ENCODE measurements at places on chromosomes 3 and 15. TPM values are rescaled to one million over a fixed set of nuclear protein-coding genes. Genes with fewer than 3 reads are reported as not detected.

The CFAP44 gene
- 1.5 TPM for total RNA-seq

The MYLK gene
- 11.6 TPM for total RNA-seq

The GNAT1 gene
- total RNA-seq: 0.25 TPM

The PLSCR2 gene
- not detected for total RNA-seq

The ATP13A5 gene
- total RNA-seq: not detected

The SETD2 gene
- total RNA-seq: 17.4 TPM

The TRPM1 gene
- total RNA-seq: not detected

The TBC1D2B gene
- 17.6 TPM for total RNA-seq

The PARP15 gene
- total RNA-seq: not detected

The CFAP92 gene
- not detected for total RNA-seq

Measured in A549 treated with AZD2906 at 1 μM for 4 hours (cell line).